Inflammatory macrophage (primary cell): ENCODE measurements at places on chromosomes 4 and X.
A peak's percentile ranks its signal among the peaks of the same experiment; 100 is the strongest.

DNA sequence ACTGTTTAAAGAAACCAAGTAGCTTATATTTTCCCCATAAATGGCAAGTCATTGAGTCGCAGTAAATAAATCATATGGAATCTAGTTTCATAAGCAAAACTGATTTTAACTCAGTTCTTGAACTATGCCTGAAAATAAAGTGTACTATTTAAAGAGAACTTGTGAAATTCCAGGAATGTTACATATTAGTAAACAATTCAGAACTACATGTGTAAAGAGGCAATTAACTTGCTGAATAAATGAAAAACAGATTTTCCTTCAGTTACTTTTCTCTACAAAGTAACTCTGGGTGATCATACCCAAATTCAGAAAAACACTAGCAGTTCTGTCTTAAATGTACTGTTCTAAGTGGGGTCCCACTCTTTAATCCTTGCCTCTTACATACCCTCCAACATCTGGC is 236.1 kb upstream of the EDNRA start:
- no peak for DNase-seq

DNA sequence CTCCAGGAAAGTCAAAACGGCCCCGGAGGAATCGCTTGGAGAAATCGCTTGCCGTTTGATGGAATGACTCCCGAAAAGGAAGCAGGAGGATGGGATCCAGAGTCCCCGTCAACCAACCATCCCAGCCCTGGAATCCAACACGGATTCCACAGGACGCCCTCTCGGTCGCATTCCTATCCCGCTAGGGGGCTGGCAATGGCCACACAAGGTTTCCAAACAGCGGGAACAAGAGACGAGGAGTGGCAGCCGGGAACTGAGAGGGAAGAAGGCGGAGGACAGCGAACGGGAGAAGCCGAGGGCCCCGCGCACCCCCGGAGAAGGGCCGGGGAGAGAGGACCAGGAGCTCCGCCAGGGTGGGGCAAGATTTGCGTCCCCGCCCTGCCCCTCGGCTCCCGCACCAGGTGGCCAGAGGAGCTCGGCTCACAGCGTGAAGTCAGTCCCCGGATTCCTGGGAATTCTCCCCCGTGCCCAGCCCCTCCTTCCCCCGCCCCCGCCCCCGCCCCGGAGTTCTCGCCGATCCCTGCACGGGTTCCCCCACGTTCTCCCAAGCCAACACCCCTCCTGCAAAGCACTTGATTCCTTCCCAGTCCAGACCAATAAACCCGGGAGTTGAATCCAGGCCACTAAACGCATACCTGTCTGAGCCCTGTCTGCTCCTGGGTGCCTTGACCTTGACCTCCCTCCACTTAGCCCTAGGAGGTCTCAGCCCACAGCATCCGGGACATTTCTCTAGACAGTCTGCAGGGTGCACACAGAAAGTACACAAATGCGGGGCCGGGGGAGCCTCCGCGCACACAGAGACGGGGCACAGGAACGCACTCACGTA is 1.4 kb downstream of the PDZD4 start:
- no peak for DNase-seq

GRCh38 chr4:182488896-182489295 is 245.7 kb downstream of the TENM3 start:
- DNase-seq, result no peak

DNA sequence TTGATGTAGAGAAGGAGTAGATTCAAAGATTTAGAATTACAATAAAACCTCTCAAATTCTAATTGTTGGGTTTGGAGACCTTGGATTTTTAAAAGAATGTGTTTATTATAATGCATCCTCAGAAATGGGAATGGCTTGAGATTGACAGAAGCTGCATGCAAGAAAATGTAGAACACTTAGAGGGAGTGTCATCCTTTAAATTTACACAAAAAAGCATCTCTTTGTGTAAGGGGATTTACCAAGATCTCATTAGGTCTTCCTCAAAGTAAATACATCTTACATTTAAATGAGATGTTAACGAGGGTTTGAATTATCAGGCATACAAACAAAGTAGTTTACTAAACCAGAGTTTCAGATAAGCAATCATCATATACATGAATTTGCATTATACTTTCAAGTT is 615.0 kb downstream of the FAM133A start:
- no peak for DNase-seq

DNA sequence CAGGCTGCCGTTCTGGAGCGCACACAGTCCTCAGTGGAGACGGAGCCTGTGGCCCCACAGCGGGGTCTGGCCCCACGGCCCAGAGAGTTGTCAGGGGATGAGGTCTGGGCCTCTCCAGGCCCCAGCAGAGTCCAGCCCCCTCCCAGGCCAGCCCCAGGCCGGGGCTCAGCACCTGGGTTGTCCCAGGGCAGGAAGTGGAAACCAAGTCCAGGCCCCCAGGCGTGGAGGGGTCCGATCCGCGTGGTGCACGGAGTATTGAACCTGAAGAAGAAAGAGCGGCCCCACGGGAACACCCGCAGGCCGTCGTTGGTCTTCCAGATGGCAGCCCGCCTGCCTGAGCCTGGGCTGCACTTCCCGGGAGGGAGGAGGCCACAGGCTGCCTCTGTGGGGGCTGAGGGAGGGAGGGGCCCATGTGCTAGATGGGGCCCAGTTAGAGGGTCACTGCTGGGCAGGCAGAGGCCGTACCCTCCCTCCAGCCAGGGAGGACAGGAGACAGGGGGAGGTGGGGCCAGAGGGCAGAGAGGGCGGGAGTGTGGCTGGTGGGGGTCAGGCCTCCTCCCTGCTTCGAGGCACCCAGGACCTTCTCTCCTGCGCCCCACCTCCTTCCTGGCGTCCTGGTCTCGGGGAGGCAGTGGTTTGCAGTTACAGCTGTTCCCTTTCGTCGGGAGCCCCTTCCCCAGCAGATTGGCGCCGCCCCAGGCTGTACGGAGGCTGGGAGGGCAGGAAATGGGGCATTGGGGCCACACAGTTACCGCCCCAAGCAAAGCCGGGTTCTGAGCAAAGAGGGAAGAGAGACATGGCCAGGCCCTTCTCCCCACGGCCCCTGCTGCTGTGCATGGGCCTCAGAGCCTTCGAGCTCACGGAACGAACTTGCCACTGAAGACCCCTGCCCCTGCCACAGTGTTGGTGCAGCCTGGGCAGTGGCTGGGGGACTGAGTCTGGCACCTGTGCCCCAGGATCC is 8.1 kb downstream of the HGFAC start:
- no peak for DNase-seq

DNA sequence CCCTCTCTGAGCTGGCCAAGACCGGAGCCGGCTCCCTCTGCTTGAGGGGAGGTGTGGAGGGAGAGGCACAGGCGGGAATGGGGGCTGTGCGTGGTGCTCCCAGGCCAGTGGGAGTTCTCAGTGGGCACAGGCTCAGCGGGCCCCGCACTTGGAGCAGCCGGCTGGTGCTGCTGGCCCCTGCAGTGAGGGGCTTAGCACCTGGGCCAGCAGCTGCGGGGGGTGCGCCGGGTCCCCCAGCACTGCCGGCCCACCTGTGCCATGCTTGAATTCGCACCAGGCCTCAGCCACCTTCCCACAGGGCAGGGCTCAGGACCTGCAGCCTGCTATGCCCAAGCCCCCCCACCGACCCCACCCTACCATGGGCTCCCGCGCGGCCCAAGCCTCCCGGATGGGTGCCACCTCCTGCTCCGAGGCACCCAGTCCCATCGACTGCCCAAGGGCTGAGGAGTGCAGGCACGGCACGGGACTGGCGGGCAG is 602.5 kb downstream of the KCTD8 start:
- no peak for DNase-seq

GRCh38 chrX:114097866-114098265 is 486.0 kb upstream of the HTR2C start:
- no peak for DNase-seq

DNA sequence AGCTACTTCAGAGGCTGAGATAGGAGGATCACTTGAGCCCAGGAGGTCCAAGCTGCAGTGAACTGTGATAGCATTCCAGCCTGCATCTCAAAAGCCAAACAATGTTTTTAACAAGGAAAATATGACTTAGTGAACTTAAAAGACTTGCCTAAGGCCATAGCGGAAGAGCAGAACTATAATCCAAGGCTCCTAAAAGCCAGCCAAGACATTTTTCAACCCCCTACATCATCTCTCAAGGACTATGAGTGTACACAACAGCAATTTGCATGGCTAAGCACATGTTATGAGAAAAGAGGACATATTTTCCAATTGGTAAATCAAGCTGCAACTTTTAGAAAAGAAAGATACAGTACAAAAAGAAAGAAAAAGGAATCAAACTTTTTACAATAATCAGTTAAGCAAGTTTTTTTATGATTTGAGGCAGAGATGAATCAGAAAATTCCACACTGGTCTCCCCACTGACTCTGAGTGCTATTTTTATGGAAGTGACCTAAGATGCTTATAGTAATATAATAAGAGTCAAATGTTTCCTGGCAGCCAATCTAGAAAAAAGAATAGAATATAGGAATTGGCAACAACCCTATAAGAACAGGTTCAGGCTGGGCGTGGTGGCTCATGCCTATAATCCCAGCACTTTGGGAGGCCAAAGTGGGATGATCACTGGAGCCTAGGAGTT is 9.8 kb upstream of the ACOT9 start:
- DNase-seq, result no peak

DNA sequence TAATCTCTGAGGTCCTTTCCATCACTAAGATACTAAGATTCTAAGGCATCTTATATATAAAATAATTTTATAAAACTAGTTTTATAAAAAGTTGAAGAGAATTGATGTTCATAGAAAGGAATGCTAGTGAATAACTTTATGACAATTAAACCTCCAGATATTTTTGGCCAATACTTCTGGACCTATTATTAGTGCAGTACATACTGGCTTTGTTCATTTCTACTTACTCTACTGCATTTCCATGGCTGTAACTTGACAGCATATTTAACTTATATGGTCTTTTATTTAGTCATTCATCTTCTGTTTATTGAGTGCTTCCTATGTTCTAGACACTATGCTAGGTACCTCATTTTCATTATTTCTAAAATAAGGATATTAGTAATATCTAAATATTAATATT is 6.8 kb upstream of the USP53 start:
- DNase-seq, result no peak

- no peak for DNase-seq
Observed at GRCh38 chr4:4867375-4868039, 8.0 kb downstream of the MSX1 start.

DNA sequence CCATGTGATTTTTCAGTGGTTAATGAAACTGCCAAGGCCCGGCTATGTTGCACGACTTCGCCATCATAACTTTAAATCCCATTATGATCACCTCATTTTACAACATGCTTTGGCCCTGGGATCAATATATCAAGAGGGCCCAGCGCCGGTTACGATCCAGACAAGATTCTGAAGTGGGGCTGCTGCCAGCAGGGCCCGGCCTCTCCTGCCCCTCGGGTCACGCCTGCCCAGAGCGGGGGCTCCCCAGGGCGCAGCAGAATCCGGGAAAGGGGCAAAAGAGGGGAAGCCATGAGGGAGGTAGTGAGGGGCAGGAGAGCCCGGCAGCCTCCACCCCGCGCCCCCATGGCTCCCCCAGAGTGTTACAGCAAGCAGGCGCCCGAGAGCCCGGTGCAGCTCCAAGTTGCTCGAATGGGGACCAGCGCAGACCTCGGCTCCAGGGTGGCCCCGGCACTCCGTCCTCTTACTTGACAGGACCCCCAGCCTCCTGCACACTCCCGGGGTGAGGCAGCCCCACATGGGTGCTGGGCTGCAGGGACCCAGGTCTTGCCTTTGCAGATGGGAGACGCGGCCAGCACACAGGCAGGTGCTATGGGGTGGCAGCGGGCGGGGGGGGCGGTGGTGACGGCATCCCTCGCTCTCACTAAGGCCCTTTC is 129.8 kb upstream of the NKX1-1 start:
- no peak for DNase-seq

DNA sequence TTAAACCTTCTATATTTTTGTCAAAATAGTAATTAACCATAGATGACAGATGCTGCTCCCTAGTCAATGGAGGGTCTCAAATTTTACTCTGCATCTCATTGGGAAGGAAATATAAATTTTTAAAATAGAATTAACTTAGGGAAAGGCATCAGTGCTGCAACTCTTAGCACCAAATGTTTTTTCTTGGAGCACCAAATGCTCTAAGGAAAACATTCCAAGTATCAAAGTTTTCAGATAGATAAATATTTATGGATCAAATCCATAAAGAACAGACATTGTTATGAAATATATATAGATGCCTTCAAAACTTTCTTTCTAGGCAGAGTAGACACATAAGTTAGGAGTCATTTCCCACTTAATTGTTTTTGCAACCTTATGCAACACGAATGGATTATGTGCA is 168.7 kb downstream of the ANTXR2 start:
- peak; percentile 6 for DNase-seq

DNA sequence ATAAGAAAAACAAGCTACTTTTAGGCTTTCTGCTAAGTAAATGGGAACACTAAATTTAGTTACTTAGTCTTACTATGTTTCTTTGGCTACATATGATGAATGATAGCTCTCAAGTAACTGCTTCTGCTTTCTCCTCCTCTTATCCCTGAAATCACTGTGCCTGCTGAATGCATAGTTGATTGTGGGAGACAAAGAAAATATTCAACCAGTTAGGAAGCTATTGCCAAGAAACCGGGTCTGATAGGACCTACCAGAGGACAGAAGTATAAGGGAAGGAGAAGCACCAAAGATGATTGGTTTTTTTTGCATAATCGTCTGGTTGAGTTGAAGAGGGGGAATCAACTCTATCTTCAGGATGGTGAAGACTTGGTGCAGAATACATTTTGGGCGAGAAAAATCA is 28.0 kb upstream of the NDUFC1 start:
- no peak for DNase-seq

GRCh38 chrX:17033225-17033624 is 86.8 kb downstream of the REPS2 start:
- DNase-seq, result no peak

DNA sequence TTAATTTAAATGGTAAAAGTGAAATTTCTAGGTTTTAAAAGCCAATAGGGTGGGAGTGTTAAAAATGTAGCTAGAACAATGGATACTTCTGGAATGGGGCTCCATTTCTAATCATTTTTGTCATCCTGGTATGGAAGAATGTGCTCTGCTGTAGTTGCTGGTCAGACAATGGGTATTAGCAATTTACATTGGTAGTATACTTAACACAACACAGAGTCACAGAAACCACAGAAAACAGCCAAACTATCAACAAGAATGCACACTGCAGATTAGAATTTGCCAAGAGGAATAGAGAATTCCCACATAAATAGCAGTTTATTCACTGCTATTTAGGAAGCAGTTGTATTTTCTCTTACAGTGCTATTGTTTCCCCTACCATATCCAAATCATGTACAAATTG is 319.6 kb downstream of the PPP3CA start:
- no peak for DNase-seq

GRCh38 chrX:78111140-78111931 is 7.3 kb downstream of the PGK1 start:
- no peak for DNase-seq
